Upper lobe of left lung (tissue), 6 donors: ENCODE measurements at places on chromosomes 1 and 21. TPM values are rescaled to one million over a fixed set of nuclear protein-coding genes. Genes with fewer than 3 reads are reported as not detected.

- H3K27ac ChIP-seq, result no peak overlapping the region
- H3K4me1 ChIP-seq, result peaks cover 16% of the 10 kb centered on the region
- DNase-seq, result no peak
- H3K36me3 ChIP-seq, result no peaks in the 10 kb centered on the region
- no peaks in the 10 kb centered on the region for H3K27me3 ChIP-seq
- no peak overlapping the region for H3K4me3 ChIP-seq
These were observed 5.0 kb upstream of the KCNC4 start for GRCh38 chr1:110205156-110205555.

GRCh38 chr1:19357299-19357986, 45.3 kb downstream of the SLC66A1 start:
- H3K4me1 ChIP-seq, result peaks cover 27% of the 10 kb centered on the region
- H3K36me3 ChIP-seq, result peaks cover 53% of the 10 kb centered on the region
- no peak overlapping the region for H3K4me3 ChIP-seq
- no peak for DNase-seq

DNA sequence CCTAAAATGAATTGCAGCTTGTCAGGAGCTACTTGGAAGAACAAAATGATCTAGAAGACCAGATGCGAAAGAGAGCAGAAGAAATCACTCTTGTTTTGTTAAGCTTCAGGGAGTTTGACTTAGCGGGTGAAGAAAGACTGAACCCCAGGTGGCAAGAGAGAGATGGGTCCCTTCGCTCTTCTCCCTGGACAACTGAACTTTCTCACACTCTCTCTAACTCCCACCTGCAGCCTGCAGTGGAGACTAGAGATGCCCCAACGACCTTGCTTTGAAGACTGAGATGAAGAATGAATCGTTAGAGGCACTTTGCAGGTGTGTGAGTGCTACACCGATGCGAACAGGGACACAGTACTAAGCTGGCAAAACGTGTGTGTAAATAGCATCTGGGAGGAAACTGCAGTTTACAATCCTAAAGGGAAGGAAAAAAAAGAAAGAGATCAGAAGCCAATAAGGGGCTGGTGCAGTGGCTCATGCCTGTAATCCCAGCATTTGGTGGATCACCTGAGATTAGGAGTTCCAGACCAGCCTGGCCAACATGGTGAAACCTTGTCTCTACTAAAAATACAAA, 64.5 kb upstream of the LYST start:
- DNase-seq, result no peak
- peaks cover 22% of the 10 kb centered on the region for H3K4me1 ChIP-seq
- no peaks in the 10 kb centered on the region for H3K27me3 ChIP-seq
- no peak overlapping the region for H3K27ac ChIP-seq
- no peak overlapping the region for H3K4me3 ChIP-seq
- H3K36me3 ChIP-seq, result no peaks in the 10 kb centered on the region

Gene TNFRSF25
- 4.6 TPM for total RNA-seq

Gene C8A
- total RNA-seq, result 0.09 TPM

DNA sequence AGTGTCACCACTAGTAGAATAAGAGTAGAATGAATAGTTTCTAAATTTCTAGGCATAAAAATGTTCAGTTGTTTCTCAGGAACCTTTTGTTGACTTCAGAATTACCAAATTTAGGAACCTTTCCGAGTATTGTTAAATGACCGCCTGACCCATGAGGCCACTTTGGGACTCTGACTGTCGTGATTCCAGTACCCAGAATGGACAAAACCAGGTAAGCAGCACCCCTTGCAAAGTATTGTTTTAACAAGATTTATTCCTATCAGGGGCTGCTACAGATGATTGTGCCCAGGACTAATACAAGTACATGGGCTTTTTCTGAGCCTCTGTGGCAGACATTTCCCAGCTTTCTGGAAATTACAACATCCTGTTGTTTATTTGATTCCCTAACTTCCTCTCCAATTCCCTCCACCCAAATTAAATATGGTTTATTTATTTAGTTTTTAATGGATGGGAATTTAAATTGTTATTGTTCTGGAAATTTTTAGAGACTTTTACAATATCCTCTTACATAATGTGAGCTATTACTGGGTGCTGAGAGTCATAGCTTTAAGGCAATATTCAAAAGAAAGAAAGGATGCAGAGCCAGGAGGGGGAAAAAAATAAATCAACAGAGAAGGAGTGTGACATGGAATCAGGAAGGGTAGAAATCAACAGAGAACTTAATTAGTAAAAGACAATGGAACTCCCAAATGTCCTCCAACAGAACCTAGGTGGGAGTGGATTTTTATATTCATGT, 37.4 kb upstream of the NTPCR start:
- no peak overlapping the region for H3K27ac ChIP-seq
- no peak overlapping the region for H3K4me3 ChIP-seq
- H3K4me1 ChIP-seq, result no peaks in the 10 kb centered on the region
- no peaks in the 10 kb centered on the region for H3K36me3 ChIP-seq
- DNase-seq, result no peak
